ENCODE measurements at places on chromosomes 12 and 14.

- no peak for DNase-seq
Measured at GRCh38 chr12:47783024-47783755, 10.2 kb downstream of the SLC48A1 start.

DNA sequence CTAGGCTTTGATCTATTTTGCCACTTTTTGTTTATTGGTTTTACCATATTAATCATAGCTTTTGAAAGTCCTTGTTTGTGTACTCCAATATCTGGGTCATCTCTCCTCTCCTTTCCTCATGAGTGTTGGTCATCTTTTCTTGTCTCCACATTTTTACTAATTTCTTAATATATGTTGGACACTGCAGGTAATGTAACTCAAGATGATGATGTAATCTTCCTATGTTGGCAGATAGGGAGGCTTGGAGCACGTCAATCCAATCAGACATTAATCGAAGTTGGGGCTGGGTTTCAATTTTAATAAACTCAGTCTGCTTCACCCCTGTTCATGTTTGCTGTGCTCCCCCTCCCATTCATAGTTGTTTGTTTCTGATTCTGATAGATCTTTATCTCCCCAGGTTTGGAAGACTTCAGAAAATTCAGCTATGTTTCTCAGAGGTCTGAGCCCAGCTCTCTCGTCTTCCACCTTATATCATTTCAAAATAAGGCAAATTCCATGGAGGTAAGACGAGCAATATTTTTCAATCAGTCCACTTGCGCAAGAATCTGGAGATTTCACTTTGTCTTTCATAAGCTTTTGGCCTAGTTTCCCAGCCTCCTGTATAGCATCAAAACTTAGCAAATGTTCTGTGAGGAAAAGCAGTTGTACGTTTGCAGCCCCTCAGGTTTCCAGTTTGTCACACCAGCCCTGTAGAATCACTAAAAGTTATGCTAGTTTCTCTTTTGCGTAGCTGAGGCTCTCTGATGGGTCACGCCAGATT lies 504.1 kb downstream of the TMTC2 start:
- no peak for DNase-seq

DNA sequence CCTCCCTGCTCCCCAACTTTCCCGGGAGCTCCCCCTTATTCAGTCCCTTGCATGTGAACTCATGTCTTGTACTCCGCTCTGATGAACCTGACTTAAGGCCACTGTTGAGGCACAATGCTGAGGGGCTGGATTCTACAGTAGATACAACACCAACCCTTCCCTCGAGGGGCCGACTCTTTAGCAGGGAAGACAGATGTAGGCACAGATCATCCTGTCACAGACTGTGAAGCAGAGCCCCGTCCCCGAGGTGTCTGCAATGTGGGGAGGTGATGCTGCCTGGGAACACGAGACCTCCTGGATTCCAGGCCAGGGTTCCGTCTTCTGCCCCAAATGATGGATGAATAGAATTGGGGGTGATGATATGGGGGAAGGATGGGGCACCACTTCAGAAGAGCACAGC lies 175.1 kb downstream of the CHST11 start:
- DNase-seq: no peak

GRCh38 chr14:89430391-89431236 lies 13.6 kb upstream of the FOXN3 start:
- no peak for DNase-seq

DNA sequence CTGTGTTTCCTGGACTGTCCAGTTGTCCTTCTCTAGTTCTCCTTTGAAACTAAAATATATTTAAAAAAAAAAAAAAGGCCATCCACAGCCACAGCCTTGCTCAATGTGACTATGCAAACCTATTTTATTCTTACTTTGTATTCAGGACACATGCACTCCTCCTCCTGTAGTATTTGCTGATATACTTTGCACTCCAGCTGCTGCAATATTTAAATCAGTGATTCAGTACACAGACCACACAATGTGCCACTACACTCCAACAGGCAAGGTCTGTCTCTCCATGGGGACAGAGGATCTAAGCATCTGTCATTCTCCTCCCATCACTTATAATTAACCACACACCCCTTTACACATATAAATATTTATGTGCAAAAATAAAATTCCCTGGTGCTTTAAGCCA lies 40.2 kb upstream of the CCDC196 start:
- DNase-seq: no peak

GRCh38 chr14:34804933-34805332 lies 70.2 kb downstream of the BAZ1A start:
- no peak for DNase-seq

GRCh38 chr14:89702073-89702875 lies 252.3 kb downstream of the EFCAB11 start:
- DNase-seq: no peak

DNA sequence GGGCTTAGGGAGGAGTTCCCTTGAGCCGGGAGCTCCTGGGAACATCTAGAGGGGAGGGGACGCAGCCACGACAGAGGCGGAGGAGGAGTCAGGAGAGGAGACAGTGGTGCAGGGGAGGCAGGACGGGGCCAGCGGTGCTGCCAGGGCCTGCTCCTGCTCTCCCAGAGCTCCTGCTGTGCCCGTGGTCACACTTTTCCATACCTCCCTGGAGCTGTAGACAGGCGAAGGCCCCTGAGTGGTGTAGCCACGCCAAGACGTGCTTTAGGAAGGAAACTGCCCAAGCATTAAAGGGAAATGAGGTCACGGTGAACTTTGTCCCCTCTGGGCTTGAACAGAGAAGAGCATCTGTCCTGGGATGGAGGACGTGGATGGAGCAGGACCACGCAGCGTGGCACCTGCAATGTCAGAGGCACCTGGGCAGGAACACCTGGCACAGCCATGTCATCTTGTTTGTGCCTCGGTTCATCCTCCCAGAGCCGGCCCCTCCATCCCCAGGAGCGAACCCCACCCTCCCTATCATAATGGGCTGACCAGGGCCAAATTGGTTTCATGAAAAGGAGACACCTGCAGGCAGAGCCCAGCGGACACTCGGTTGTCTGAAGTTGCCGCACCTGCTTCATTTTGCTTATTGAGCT lies 239.5 kb upstream of the SFSWAP start:
- no peak for DNase-seq

DNA sequence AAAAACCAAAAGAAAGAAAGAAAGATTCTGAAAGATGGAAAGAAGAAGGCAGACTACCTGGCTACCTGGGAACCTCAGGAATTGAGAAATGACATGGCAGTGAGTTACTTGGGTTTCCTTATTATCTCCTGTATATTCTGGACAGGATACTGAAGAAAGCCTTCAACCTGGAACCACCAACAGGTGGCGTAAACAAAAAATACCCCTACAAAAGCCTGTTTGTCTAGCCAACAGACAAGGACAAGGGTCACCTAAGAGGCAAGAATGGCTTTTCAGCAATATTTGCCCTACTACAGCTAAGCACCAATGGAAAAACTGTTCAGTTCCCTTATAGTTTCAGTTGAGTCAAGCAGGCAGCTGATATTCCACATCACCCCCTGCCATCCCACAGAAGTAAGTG lies 274.9 kb downstream of the GPHN start:
- no peak for DNase-seq

- DNase-seq: no peak
Measured at GRCh38 chr12:6104027-6104426, 20.4 kb downstream of the VWF start.

DNA sequence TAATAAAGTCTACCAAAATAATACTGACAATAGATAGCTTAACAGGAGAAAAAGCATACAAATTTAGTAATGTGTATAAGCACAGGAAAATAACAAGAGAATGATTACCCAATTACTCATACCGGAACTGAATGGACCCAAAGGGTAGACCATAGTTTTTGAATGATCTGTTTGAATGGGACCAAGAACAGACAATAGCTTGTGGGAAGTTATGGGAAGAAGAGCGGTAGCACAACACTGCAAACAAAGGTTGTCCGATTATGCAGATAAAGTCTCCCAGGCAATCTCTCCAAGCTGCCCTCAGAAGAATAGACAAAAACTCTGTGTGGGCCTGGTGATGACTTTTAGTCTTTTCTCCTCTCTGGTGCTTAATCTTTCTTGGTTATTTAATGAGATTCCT lies 96.6 kb upstream of the NEDD1 start:
- no peak for DNase-seq
